Stimulated activated CD4-positive, alpha-beta T cell treated with anti-CD3 and anti-CD28 coated beads, TNF-alpha, amount 100 ng/mL, for 24 hours (primary cell): ENCODE measurements at places on chromosomes 12 and 14.

- DNase-seq = no peak
Measured at GRCh38 chr14:56745097-56745496, 65.2 kb downstream of the OTX2 start.

DNA sequence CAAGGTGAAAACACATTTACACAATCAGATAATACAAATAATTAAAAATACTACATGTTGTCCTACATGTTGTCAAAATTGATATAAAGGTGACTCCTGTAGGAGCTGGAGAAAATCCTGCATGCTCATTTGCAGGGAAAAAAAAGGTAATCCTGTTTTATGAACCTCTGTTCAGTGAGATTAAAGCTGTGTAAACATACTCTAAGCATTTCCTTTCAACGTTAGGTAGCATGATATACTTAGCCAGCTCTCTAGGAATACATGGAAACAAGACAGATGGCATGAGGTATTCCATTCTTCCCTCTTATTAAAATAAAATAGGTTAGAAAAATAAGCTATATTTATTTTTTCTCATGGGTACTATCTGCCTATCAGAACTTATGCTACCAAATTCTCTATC lies 635.7 kb upstream of the FLRT2 start:
- DNase-seq = no peak

DNA sequence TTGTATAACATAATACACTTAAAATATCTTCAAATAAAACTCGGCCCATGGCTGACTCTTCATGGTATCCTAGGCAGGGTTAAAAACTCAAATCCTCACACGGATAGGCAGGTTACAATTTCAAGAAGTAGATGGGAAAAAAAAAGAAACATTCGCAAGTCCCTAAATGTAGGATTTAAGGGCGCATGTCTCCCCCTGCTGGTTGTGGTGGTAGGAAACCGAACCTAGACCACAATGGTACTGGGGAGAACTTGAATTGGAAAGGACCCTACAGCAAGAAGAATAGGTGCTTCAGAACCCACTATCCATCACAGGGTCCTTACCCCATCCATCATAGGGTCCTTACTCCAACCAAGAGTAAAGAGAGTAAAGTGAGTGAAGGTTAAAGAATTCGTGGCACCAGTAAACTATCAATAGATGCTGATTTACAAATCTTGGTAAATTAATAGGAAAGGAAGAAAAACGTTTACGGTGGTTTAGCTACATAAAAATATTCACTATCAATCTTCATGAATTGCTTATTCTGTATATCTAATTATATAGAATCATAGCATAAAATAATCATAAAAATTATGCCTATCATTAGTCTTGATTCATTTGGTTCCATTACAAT lies 3.3 kb upstream of the CIPC start:
- DNase-seq = peak; percentile 63

GRCh38 chr14:76193696-76194095 lies 42.0 kb downstream of the GPATCH2L start:
- no peak for DNase-seq

DNA sequence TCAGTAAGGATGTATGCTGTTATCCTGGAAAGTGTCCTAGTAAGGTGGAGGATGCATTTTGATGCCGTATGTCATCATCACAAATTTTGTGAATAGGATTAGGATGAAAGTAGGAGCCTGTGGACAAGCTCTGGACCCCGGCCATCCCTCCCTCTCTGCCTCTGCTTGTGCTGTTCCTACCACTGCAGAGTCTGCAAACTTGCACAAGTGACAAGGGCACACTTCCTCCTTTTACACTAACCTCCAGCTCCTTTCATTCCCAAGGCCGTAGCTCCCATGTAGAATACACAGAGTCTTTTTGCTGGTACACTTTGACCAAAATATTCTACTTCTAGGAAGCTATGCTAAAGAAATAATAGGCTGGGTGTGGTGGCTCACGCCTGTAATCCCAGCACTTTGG lies 13.3 kb upstream of the TMCC3 start:
- no peak for DNase-seq

DNA sequence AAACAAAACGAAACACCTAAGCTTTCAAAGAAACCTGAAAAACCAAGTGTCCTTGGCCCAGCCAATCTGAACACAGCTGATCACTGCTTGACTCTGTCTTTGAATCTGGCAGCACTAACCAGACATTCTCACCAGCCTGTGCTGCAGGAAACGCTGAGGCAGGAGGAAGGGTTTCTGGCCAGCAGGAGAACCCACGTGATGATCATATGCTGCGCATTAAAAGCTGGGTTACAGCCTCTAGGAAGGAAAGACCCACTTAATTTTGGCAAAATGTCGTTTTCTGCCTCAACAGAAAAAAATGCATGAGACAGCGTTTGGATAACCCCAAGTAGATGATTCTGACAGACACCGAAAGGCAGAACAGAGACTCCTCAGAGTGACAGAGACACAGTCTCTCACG lies 9.8 kb downstream of the APPL2 start:
- no peak for DNase-seq
